HAP-1 (cell line): ENCODE measurements at places on chromosomes 5 and 9.

- DNase-seq = no peak
Observed at GRCh38 chr5:90017239-90017638, 392.3 kb downstream of the CETN3 start.

GRCh38 chr5:7242118-7242710 is 153.7 kb upstream of the ADCY2 start:
- DNase-seq = no peak

DNA sequence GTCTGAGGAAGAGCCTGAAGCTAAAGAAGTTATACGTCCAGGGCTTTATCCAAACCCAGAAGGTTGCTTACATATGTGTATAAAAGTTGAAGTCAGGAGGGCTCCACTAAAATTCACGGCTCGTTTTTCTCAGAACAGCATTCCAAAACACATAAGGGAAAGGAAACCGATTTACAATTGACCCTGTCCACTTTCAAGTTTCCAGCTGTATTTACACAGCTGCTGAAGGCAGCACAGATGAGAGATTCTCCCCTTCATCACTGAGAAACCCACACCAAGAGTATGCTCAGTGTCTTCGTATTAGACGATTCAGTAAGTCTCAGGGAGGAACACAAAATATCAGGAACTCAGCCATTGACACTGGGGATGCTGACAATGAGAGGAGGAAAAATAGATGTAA is 5.9 kb upstream of the NREP start:
- DNase-seq = no peak

GRCh38 chr9:19156805-19157204 is 29.5 kb upstream of the PLIN2 start:
- DNase-seq = no peak

- no peak for DNase-seq
Observed at GRCh38 chr5:105632043-105632442, 2038.7 kb downstream of the EFNA5 start.

GRCh38 chr9:34623374-34624235 is 3.3 kb upstream of the DCTN3 start:
- DNase-seq = no peak

DNA sequence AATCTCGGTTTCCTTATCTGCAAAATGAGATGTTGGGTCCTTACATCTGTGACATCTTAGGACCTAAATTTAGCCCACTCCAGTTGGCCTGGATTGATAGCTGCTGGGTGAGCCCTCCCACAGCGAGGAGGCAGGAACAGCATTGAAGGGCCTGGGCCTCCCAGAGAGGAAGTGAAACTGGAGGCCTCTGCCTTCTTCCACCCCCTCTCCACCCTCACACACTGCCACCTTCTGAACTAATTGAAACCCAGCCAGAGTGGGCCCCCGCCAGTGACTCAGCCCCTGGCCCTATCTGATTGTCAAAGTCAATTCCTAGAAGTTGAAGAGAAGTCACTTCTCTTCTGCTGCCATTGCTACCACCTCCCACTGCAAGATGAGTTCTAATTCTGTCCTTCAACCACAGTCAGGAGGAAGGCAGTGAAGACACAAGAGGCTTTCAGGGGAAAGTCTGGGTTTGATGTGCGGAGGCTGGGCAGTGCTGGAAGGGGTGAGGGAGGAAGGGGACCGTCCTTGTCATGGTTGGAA is 55.2 kb upstream of the NEK6 start:
- DNase-seq = no peak

GRCh38 chr9:73979894-73980264 is 517.3 kb upstream of the RORB start:
- no peak for DNase-seq

- DNase-seq = no peak
Observed at GRCh38 chr9:99948896-99949295, 42.4 kb downstream of the STX17 start.

DNA sequence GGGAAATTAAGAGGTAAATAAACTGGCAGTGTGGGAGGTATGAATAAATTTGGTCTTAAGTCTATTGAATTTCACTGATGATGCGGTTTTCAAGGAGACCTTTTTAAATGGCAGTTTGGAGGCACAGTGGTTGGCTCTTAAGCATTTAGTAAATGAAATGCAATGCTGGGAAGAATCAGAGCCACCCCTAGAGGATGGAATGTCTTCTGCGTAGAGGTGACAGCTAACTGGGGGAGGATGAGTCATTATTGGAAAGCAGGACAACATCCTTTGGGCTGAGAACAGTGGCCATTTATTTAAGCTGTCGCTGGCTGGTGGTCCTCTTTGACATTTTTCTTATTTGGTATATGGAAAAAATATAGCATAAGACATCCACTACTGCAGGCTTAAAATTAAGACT is 163.2 kb downstream of the SH3GL2 start:
- DNase-seq = no peak

- no peak for DNase-seq
Observed at GRCh38 chr9:30089428-30089827, 2295.0 kb upstream of the ACO1 start.
